Cardiac muscle cell (in vitro differentiated cells and primary cell): ENCODE measurements at places on chromosomes 7 and 10.

- H3K36me3 ChIP-seq: no peaks in the 10 kb centered on the region
- H3K4me1 ChIP-seq: peaks cover 8% of the 10 kb centered on the region
- H3K4me3 ChIP-seq: no peak overlapping the region
- no peak overlapping the region for H3K27ac ChIP-seq
- peaks cover 49% of the 10 kb centered on the region for H3K27me3 ChIP-seq
- no peak for DNase-seq
Observed at GRCh38 chr10:50416181-50416824, 165.0 kb upstream of the ASAH2 start.

- H3K36me3 ChIP-seq: no peaks in the 10 kb centered on the region
- no peak for DNase-seq
- no peaks in the 10 kb centered on the region for H3K27me3 ChIP-seq
- no peak overlapping the region for H3K27ac ChIP-seq
- no peak overlapping the region for H3K4me3 ChIP-seq
Observed at GRCh38 chr7:99938296-99938695, 8.9 kb upstream of the GJC3 start.

DNA sequence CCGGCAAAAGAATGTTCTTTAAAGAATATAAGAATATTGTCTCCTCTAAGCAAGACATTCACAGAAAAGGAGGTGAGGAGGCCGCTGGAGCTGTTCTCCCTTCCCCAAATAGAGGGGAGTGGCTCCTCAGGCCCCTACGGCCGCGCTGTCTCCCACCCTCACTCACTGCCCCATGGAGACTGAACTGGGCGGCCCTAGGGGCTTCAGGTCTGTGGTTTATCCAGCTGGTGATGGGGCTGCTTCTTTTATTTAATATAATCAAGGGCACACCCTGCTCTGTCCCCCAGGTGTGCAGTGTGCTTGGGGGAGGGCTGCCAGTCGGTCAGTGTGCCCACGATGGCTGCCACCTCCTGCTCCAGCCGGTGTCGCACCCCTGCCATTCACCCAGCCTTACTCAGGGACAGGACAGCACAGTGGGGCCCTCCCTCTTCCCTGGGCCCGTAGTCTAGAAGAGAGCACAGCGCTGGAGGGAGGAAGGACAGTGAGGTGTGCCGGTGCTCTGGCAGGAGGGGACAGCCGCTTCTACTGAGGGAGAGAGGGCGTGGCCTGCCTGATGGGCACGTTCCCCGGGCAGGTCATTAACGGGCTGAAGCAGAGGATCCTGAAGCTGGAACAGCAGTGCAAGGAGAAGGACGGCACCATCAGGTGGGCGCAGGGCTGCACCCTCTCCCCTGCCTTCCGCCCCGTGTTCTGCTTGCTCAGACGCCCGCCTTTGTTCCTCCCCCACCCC is 23.4 kb downstream of the IQCE start:
- H3K27me3 ChIP-seq: no peaks in the 10 kb centered on the region
- DNase-seq: no peak
- no peaks in the 10 kb centered on the region for H3K4me1 ChIP-seq
- no peak overlapping the region for H3K4me3 ChIP-seq
- no peak overlapping the region for H3K27ac ChIP-seq

DNA sequence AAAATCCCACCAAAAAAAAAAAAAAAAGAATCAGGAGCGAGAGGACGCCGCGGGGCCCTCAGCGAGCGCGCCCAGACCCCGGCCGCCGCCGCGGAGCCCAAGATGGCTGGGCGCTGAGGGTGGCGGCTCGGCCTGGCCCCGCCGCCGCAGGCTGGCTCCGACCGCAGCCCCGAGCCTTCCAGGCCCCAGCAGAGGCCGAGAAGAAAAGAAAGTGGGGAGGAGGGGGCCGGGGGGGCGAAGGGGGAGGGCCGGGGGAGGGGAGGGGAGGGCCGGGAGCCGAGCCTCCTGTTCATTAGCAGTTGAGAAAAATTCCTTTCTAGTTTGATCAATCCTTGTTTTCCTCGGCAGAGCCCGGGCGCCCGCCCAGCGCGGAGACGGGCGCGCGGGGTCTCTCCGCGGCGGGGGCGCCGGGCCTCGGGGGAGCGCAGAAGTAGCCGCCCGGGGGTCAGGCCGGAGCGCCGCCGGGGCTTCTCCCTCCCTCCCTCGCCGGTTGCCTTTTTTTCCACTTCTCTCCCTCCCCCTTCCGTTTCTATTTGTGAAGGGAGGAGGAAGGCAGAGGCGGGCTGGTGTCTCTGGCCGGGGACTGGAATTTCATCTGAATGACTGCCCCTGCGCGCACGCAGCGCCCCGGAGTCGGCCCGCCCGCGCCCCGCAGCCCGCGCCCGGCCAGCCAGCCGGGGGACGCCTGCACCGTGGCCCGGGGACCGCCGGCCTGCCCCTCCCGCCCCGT is 778 bp upstream of the TRIM8 start:
- peak; percentile 88 for DNase-seq
- peak overlapping the region; percentile 96 for H3K27ac ChIP-seq
- H3K4me1 ChIP-seq: peaks cover 13% of the 10 kb centered on the region
- H3K27me3 ChIP-seq: no peaks in the 10 kb centered on the region
- peak overlapping the region; percentile 74 for H3K4me3 ChIP-seq

DNA sequence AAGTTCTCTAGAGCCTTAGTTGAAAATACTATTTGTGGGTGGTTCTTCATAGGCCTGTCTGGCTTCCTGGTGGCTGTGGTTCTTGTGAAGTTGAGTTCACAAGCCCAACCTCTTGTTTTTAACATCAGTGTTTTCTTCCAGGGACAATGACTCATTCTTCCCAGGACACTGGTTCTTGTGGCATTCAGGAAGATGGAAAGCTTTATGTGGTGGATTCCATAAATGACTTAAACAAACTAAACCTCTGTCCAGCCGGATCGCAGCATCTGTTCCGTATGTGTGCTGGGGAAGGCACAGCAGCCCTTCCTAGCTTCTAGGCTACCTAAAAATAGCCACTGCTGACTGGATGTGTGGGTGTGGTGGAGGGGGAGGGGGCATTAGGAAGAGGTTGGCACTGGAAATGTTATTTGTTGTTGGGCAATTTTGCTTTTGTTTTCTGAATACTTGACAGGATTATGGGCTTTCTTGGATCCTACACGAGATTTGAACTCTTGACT is 3.9 kb downstream of the LSMEM1 start:
- H3K4me3 ChIP-seq: no peak overlapping the region
- DNase-seq: peak; percentile 88
- no peak overlapping the region for H3K27ac ChIP-seq
- H3K4me1 ChIP-seq: peaks cover 27% of the 10 kb centered on the region
- no peaks in the 10 kb centered on the region for H3K36me3 ChIP-seq

DNA sequence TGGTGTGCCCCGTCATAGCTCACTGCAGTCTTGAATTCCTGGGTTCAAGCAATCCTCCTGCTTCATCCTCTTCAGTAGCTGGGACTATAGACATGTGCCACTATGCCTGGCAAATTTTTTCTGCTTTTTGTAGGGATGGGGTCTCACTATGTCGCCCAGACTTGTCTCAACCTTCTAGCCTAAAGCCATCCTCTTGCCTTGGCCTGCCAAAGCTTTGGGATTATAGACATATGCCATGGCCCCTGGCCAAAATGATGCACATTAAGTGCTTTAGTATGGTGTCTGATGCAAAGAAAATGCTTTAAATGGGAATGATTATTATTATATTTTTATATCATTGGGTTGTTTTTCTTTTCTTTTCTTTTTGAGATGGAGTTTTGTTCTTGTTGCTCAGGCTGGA is 33.2 kb upstream of the VCL start:
- peak overlapping the region; percentile 100 for H3K27ac ChIP-seq
- H3K27me3 ChIP-seq: no peaks in the 10 kb centered on the region
- no peaks in the 10 kb centered on the region for H3K36me3 ChIP-seq
- H3K4me3 ChIP-seq: no peak overlapping the region
- DNase-seq: no peak

DNA sequence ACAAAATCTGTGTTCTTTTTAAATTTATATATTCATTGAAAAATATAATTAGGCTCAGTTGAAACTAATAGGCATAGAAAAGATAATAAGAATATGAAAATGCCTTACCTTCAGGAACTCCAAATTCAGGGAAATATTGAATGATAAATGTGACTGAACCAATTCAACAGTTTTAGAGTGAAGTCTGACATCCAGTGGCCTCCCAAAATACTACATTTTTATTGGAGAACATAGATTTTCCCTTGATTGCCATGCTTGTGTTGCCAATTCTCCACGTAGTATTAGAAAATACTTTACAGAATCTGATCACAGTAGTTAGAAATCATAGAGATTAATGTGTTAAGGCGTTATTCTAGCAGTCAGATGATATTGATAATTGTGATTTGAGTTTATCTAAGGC is 1246.7 kb downstream of the GATA3 start:
- H3K27me3 ChIP-seq: no peaks in the 10 kb centered on the region
- no peak overlapping the region for H3K27ac ChIP-seq
- H3K36me3 ChIP-seq: no peaks in the 10 kb centered on the region
- no peaks in the 10 kb centered on the region for H3K4me1 ChIP-seq
- no peak for DNase-seq
